ENCODE measurements at places on chromosomes 6 and 20. TPM values are rescaled to one million over a fixed set of nuclear protein-coding genes. Genes with fewer than 3 reads are reported as not detected.
A peak's percentile ranks its signal among the peaks of the same experiment; 100 is the strongest.

SLC52A3 gene
- 0.09 TPM for total RNA-seq

LAMA5 gene
- total RNA-seq: 285 TPM

TP53TG5 gene
- total RNA-seq: not detected

EBF4 gene
- total RNA-seq: 4.1 TPM

VGLL2 gene
- total RNA-seq: 1.7 TPM

MMP24 gene
- 13.7 TPM for total RNA-seq

RAMACL gene
- 1.3 TPM for total RNA-seq

WASF1 gene
- total RNA-seq: 26.3 TPM

ZBTB9 gene
- 9.8 TPM for total RNA-seq

PLAGL1 gene
- 20.3 TPM for total RNA-seq

SPATA25 gene
- total RNA-seq: 1.7 TPM

ALDH8A1 gene
- 0.41 TPM for total RNA-seq

KHDC1 gene
- 2.9 TPM for total RNA-seq

DNA sequence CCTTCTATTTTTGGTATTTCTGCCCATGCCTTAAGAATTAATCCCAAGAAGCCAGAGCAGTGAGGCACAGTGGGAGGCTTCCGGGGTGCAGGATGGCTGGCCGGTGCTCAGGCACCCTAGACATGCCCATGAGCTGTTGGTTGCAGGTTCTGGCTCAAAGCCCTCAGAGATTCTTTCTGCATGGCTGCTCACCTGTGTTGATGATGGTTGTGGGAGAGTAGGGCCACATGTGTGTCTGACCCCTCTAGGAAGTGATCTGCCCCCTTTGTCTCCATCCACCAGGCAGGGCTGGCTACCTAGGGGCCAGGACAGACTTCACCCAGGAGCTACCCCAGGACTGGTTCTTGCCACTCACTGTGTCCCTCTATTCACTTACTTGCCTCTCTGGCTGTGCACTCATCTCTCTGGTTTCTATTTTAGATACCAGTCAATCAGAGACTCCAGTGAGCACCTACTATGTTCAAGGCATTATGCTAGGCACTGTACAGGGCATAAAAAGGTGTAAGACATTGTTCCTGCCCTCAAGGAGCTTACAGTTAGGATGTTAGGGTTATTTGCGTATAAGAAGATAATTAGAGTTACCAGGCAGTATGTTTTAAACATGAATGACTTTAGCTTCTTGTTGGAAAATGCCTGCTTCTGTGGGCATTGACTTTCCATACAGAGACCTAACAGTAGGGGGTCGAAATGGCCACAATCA lies 16.8 kb downstream of the CD83 start:
- DNase-seq: no peak

GRCh38 chr20:48912065-48912464 lies 9.4 kb upstream of the ARFGEF2 start:
- DNase-seq: no peak

DNA sequence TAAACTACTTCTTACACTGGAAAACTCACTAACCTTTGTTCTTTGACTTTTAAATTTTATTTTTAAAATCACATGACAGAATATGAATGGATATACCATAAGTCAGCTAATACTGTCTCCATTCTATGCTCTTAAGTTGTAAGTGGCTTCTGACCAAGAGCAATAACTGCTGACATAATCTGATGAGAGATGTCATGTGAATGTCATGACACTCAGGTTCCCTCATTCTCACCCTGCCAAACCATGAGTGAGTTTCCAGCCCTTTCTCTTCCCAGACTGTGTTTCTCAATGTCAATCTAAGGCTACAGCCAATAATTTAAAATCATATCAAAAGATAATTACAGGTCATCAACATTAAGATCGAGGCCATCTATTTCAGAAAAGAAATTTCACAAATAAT lies 39.7 kb downstream of the KIF16B start:
- no peak for DNase-seq

DNA sequence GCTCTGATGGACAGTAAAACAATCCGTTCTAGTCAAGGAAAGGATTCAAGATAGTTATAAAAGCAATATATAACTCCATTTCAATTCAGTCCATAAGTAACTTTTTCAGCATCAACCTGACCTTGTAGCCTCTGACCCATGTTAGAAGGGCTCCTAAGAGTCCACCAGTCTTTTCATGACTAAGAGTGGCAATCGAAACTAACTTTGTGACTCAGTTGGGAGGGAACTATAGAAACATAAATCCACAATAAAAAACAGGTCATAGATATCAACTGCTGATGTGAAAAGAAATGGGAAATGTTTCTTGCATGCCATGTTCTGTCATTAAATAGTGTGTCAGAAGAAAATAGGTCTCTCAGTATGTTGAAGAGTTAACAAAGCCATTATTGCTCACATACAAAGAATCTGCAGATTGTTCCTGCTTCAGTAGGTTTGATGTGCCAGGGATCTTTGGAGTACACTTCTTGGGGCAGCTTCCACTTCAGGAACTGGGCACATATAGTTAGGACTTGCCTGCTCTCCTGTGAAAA lies 16.2 kb upstream of the RBL1 start:
- DNase-seq: no peak

GRCh38 chr6:24105191-24105590 lies 20.8 kb upstream of the NRSN1 start:
- DNase-seq: no peak

DNA sequence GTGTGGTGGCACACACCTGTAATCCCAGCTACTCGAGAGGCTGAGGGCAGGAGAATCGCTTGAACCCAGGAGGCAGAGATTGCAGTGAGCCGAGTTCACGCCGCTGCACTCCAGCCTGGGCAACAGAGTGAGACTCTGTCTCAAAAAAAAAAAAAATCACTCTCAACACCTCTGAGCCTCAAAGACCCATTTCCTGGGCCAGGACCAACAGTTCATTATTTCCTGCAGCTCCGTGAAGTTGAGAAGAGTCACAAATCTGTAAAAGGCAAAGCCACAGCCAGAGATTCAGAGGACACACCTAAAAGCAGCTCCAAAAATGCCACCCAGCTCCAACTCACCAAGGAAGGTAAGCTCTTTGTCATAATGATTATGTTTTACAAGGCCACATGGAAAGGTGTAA lies 15.2 kb upstream of the NOP56 start:
- no peak for DNase-seq

DNA sequence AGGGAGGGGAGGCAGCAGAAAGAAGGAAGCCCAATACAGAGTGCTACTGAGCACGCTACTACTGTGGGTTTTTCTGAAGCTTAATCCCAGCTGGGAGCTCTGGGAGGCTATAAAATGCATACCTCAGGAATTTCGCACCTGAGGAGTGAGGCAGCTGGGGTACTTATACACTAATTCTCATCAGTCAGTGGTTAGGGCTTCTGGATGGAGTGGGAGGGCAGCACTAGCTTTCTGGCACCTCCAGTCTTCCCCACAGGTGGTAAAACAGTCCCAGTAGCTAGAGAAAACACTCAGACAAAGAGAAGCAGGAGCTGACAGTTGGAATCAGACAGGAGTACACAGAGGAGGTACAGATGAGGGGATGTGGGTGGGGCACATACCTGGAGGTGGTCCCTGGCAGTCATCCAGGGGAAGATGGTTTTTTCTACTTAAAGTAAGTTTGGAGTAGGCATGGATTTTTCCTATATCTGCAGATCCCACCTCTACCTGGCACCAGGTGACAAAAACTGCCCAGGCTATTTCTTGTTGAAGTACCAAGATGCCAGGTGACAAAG lies 37.8 kb downstream of the CPXM1 start:
- DNase-seq: no peak

DNA sequence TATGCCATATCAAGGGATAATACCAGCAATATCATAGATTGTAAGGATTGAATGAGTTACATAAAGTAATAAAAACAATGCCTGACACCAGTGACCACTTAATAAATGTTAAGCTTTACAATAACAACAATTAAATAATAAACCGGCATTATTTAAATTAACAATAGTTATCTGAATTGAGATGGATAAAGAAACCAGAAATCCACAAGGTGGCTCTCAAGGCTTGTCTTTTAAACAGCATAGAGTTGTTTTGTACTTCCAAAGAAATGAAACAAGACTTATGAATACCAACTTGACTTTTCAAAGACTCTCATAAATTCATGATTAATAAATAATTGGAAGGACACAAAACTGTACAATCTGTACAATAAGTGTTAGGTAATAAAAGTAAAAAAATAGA lies 203.1 kb downstream of the ASCC3 start:
- no peak for DNase-seq

DNA sequence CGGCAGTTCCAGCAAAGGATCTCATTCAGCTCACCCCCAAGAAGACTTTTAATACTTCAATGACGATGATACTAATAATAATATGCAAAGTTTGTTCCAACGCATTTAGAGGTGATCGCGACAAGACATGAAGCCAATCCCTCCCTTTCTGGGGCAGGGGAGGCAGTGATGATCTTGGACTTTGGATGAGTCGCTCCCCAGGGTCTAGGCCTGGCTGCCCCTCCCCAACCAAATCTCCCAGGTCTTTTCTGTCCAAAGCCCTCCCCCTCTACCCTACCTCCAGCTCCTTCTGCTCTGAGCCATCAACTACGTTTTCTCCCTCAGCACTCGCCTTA lies 33.9 kb downstream of the HLA-A start:
- no peak for DNase-seq

DNA sequence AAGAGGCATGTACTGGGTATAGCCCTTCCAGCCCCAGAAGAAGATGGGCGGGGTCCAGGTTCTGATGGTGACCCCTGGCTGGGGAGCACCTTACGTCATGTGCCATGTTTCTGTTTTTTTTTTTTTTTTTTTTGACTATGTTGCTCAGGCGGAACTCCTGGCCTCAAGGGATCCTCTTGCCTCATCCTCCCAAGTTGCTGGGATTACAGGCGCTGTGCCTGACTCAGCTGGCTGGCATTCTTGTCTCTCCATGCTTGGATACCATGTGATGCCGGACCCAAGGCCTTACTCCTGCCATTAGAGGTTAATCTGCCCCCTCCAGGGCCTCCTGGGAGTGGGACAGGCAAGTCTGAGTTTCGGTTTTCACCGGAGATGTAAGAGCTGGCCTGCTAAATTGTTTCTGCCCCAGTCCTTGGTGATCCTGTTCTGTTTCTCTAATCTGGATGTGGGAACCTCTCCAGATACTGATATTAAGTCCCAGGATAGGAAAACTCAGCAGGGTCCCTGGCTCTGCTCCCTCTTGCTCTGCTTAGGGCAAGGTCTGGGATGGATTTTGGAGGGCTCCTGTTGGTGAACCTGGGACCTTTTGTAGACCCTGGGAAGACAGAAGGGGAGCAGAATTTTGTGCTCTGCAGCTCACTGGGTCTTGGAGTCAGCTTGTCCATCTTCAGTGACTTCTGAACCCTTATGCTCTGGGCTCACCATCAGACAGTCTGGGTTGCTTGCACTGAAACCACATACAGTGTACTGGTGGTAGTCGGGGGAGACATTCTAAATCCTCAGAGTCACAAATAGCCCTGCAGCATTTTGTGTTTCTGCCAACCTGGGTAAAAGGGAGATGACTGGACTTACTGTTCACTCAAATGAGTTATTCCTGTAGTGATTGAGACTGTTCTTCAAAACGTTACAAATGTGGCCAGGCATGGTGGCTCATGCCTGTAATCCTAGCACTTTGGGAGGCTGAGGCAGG lies 45.1 kb downstream of the PTK7 start:
- peak; percentile 97 for DNase-seq

DNA sequence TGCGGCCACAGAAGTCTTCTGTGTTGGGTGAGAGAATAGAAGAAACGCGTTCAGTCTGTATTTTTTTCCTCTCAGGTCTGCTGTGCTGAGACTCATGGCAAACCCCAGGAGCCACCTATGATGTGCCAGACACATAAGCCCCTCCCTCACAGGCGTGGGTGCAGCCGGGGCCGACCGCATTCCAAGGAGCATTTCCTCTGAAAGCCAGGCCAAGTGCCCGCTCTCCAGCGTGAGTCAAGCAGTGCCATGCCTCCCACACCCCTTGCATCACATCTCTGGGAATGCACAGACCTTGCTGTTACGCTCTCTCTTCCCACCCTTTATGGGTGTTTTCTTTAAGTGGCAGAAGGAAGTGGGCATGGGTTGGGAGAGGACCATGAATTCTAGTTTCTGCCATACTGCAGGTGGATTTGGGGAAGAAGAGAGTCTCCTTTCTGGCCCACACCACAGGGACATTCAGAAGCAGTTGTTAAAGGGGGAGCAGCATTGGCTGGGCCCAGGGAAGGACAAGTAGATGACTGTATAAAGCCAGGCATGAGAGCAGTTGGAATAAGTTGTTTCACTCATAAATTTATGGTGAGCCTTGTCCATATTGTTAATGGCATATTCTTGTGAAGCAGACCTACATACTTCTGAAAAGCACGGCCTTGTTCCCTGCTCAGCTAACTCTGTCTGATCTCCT lies 37.1 kb upstream of the TFAP2A start:
- DNase-seq: peak; percentile 90

GRCh38 chr6:13360671-13361540 lies 32.6 kb upstream of the TBC1D7 start:
- DNase-seq: peak; percentile 40

- no peak for DNase-seq
Observed at GRCh38 chr6:3290931-3291211, 32.1 kb downstream of the PSMG4 start.

DNA sequence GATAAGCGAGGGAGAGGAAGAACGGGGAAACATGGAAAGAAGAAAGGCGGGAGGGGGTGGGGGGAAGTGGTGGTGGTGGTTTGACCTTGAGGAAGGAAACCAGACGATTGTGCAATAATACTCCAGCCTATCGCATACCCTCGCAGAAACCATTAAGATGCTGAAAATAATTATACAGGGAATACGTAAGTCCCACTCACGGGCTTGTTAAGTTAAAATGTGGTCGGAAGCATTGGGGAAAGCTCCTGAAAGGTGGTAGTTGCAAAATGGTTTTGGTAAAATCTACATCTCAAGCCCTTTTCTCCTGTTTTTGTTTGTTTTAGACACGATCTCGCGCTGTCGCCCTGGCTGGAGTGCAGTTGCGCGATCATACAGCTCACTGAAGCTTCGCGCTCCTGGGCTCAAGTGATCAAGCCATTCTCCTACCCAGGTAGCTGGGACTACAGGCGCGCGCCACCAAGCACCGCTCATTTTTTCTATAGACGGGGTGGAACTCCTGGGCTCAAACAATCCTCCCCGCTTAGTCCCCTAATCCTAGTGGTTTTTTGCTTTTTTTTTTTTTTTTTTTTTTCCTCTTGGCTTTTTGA lies 128.9 kb upstream of the ZNF184 start:
- DNase-seq: no peak

DNA sequence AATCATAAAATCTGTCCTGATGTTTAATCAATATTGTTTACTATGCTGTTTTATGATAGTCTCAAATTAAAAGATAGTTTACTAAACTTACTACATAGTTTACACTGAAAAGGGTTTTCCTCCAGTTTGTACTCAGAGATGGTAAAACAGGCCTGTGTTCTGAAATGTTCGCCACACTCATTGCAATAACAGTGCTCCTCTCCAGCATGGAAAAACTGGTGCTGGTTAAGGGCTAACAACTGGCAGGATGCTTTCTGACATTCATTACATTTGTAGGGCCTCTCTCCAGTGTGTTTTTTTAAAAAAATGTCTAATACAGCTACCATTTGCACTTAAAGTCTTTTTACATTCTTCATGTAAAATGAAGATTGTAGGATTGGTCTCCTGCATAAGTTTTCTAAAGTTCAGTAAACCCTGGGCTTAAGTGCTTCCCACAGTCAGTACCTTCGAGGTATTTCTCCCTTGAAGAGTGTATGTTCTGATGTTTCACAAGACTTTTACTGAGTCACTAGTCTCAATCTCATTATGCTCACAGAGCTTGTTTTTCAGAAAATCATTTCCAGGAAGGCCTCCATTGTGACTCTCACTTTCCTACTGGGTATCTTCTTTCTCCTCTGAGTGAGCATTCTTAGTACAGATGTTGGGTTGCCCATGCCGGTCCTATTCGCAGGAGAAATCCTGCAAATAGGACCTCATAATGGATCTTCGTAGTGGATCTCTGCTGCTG lies 8.7 kb upstream of the ZSCAN12 start:
- no peak for DNase-seq

Measured in astrocyte (in vitro differentiated cells and primary cell).